ENCODE measurements at places on chromosomes 7 and 10.

DNA sequence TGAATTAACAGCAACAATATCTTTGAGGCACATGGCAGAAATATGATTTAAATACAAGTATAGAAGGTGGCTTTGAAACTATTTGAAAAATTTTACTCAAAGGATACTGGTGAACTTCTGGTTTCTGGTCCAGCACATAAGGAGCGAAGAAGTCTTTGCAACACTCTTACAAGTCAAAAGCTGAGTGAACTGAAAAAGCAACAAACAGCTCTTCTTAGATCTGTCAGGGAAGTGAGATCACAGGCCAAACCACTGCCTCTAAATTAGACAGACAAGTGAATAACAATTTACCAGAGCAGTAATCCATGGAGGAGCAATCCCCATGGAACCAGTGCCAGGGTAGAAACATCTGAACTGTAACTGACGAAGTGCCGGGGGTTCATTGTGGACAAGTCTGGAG lies 9.6 kb upstream of the VWC2 start:
- no peak for DNase-seq

DNA sequence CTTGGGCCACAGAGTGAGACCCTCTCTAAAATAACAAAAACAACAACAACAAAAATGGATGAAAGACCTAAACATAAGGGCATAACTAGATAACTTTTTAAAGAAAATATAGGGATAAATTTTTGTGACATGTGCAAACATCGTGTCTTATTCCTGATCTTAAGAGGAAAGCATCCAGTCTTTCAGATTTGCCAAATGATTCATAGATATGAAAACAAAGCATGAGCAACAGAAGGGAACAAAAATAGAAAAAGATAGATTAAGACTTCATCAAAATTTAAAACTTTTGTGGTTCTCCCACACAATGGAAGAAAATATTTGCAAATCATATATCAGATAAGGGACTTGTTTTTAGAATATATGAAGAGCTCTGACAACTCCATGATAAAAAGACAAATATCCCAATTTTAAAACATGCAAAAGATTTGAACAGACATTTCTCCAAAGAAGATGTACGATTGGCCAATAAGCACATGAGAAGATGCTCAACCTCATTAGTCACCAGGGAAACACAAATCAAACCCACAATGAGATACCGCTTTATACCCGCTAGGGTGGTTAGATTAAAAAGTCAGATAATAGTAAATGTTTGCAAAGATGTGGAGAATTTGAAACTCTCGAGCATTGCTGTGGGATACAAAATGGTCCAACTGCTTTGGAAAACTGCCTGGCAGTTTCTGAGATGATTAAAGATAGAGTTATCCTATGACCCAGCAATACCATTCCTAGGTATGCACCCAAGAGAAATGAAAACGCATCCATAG lies 20.3 kb downstream of the PPIF start:
- DNase-seq, result no peak

DNA sequence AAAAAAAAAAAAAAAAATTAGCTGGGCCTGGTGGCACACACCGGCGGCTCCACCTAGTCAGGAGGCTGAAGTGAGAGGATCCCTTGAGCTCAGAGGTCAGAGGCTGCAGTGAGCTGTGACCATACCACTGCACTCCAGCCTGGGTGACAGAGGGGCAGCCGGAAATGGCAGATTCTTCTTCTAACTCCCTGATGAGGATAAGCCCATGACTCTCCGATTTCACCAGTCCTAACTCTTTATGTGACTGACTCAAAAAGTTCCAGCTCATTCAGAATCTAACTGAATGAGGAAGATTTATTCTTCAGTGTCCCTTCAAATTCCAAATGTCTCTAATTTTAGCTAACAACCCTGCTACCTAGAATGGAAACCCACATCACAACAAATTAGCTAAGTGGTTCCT lies 4.2 kb downstream of the C10orf67 start:
- DNase-seq, result no peak

DNA sequence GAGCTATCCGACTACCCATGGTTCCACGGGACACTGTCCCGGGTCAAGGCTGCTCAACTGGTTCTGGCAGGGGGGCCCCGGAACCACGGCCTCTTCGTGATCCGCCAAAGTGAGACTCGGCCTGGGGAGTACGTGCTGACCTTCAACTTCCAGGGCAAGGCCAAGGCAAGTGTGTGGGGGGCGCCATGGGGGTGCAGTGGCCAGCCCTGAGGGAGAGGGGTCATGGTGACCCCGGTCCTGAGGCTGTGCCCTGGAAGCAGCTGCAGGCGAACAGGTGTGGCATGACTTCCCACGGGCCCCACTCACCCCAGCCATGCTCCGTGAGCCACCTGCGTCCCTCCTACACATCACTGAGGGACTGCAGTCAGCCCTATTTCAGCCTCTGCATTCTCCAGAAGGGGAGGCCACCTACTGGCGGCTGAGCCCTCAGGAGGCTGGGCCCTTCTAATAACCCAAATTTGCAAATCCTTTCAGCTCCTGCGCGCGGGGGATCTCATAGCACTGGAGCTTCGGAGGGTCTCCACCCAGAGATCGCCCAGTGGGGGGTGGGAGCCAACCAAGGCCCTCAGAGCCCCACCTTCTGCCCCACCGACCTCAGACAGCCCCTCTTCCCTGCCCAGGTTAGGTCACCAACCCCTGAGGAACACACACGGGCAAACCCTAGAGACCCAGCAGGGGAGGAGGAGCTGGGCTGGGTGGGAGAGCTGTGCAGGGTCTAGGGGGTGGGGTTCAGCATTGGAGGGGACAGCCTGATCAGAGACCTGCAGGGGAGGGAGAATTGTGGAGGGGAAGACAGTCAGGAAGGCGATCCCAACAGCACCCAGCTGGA lies 30.8 kb downstream of the SH2B2 start:
- no peak for DNase-seq

GRCh38 chr7:96998744-96999143 lies 6.6 kb upstream of the DLX6 start:
- no peak for DNase-seq

- DNase-seq, result no peak
Observed at GRCh38 chr7:47556511-47557180, 25.3 kb downstream of the TNS3 start.

GRCh38 chr10:44827431-44828006 lies 83.6 kb upstream of the TMEM72 start:
- no peak for DNase-seq

GRCh38 chr7:30159698-30160143 lies 24.9 kb downstream of the MTURN start:
- DNase-seq, result peak; percentile 92
